ENCODE measurements at places on chromosomes 11 and 22.

GRCh38 chr11:123760894-123761293, 6.6 kb upstream of the OR6X1 start:
- no peak for DNase-seq

DNA sequence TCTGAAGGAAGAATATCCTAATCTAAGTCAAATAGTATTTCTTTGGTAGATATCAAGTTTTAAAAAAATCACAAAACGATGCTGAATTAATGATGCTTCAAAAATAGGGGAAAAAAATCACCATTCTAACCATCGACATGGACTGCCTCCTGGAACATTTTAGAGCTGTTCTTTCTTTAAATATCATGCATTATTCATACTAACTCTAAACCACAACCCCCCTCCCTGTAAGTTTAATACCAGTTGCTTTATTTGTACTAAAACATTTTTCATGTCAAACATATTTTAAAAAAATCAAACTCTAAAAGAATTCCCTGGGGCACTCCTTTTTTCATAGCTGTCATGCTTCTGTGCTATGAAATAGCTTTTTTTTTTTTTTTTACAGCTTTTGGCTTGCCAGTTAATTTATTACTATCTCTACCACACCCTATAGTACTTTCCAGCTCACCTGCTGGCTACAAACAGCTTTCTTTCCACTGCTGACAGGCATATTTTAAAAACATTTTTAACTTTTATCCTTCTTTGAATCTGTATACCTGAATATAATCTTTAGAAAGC, 256.9 kb downstream of the SOX6 start:
- DNase-seq, result no peak

DNA sequence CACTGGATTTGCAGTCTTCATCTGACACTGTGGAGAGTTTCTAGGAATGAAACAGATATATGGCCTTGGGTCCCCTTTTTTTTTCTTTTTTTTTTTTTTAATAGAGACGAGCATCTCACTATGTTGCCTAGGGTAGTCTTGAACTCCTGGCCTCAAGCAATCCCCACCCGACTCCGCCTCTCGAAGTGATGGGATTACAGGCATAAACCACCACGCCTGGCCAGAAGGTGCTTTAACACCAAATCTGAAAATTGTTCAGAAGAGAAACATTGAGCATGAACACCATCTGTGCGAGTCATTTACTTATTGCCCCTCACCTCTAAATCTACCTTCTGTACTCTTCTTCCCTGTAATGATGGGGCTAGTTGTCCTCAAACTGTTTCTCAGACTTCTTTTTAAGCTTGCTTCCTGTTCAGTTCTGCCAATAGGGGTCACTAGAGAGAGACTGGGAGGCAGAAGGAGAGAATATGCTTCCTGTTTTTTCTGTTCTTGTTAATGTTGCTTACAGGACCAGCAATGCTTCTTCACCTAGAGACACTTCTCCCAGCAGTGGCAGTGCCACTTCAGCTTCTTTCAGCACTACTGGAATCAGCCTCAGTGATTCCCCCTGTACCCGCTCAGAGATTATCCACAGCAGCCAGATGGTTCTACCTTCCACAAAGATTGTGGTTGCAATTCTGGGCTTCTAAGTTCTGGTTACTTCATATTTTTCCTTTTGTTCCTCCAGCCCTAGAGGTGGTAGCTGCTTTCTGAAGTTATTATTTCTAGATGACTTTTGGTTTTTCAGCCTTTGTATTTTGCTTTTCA, 20.8 kb upstream of the ZBED5 start:
- peak; percentile 83 for DNase-seq

DNA sequence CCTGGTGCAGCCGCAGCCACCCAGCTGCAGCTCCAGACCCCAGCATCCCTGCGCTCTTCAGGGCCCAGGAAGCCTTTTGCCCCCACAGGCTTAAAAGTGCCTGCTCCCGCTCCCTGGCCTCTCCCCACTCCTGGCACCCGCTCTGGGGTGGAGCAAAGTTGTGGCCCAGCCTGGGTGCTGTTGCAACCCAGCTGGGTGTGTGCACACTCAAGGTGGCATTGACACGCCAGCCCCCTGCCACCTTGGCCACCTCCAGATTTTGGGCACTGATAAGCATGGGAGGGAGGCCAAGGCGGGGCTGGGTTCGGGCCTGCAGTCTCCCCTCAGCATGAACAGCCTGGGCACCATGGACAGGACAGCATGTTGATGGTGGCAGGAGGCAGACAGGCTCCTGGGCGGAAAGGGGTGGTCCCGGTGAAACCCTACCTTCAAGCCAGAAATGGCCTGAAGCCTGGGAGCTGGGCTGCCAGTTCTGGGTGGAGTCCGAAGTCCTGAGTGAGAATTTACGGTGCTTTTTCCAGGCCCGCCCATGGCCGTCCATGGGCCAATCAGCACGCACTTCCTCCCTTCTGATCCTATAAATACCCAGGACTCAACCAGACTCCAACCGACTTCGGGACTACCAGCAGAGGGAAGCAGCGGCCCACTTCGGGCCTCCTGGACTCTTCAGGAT, 23.6 kb upstream of the RNASEH2C start:
- peak; percentile 68 for DNase-seq

GRCh38 chr11:128905345-128906184, 14.4 kb downstream of the KCNJ5 start:
- DNase-seq, result peak; percentile 39

- DNase-seq, result no peak
Observed at GRCh38 chr11:84909740-84910139, 717.4 kb downstream of the DLG2 start.

DNA sequence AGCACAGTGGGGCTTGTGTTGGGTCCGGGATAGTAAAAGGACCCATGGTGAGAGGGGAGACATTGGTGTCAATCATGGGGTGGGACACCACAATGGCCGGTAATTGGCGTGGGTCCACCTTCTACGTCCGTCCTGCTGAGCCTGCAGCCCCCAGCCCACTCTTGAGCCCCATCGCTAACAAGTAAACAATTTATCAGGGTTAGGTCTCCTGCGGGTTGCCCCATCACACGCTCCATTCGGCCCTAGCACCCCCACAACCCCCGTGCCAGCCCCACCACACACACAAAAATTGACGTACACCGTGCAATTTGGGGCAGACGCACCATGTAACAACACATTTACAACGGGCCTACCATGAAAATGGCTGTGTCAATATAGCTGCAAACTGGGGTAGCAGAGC, 86.5 kb upstream of the HTATIP2 start:
- DNase-seq, result no peak

GRCh38 chr22:29022101-29022817, 39.4 kb downstream of the C22orf31 start:
- no peak for DNase-seq

DNA sequence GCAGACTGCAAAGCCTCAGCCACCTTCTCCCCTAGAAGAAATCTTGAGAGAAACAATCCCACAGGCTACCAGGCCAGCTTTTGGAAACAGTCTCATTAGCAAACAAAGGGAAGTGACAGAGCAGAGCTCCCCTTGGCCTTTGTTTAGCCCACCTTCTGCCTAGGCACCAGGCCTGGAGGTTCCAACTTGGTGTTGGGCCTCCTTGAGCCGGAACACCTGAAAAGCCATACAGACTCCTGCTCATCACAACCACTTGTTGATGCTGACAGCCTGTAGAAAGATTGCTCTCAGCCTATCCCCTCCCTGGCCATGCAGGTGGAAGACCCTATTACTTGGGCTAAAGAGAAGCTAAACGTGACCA, 26.6 kb downstream of the KCNQ1OT1 start:
- DNase-seq, result no peak

- DNase-seq, result no peak
Observed at GRCh38 chr22:37662039-37662438, 3.5 kb downstream of the PDXP start.

GRCh38 chr11:74604311-74604710, 11.9 kb downstream of the POLD3 start:
- DNase-seq, result no peak

- no peak for DNase-seq
Observed at GRCh38 chr11:133833898-133834681, 11.2 kb downstream of the SPATA19 start.

GRCh38 chr11:78020246-78020645, 2.8 kb downstream of the KCTD14 start:
- DNase-seq, result no peak

- no peak for DNase-seq
Observed at GRCh38 chr11:79439886-79440570, 802 bp downstream of the TENM4 start.

DNA sequence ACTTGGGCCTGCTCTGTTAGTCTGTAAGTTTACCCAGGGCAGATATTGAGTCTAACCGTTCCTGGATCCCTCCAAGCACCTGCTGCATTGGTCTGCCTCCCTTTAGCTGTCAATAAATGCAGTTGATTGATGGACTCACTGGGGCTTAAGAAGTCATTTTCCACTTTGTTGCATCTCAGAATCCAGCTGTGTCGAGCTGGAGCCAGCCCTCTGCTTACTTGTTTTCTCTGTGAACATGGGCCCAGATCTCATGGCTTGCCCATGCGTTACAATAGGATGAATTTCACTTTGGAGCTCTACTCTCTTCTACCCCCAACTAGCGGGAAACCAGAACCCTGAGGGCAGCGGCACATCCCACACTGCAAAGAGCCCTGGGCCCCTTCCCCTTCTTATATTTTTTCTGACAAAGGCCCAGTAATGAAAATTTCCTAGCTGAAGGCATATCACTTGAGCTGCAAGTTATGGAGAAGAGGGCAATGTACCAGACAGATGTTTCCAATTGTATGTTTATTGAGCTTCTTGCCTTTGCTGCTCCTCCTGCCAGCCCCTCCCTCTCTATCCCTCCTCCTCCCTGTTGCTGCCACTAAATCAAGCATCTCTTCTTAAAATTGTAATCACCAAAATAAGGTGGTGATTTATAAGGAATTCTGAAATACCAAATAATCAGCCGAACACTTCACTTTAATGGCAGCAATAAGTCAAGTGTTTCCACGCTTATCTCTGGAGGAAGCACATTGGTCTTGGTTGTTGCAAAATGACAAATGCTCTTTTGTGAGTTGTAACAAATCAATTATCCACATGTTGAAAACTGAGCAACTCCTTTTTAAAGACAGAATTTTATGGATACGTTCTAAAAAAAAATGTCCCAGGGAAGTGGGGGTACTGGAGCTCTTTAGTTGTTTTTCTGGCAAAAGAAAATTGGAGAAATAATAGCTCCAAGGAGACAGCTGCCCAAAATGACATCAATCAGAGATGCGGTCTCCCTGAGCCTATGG, 212.3 kb upstream of the ZBED5 start:
- DNase-seq, result no peak

Data from fibroblast of mammary gland (primary cell).